ENCODE measurements at places on chromosomes 6 and 20.

- DNase-seq = no peak
Observed at GRCh38 chr6:167855825-167856425, 29.2 kb downstream of the AFDN start.

- no peak for DNase-seq
Observed at GRCh38 chr20:8647961-8648441, 420.9 kb upstream of the PLCB4 start.

DNA sequence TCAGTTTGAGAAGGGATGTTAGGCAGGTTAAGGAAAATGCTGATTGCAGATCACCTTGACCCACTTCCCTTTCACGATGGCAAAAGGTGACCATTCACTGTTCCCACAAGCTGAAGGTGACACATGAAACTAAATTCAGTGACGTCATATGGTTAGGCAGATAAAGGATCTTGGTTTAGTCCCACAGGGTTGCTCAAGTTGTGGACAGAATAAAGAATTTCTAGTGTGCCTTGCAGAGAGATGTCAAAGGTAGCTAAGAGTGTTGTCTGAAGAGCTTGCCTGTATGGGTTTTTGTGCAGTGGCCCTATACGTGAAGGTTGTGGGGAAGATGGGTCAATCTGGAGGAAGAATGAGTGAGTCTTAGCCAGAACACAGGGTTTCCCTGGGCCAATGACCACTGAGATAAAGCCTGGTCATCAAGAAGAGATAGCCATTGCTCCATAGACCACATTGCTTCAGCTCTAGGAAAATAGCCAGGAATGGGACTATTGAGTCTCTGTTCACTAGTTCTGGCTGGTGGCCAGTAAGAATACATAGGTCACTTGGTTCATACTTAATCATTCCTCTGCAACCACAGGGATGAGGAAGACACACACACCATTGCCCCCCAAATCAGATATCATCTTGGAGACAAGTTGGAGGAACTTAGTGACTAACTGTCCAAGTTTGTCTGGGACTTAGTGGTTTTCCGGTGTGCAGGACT, 148.5 kb upstream of the ATXN1 start:
- no peak for DNase-seq

DNA sequence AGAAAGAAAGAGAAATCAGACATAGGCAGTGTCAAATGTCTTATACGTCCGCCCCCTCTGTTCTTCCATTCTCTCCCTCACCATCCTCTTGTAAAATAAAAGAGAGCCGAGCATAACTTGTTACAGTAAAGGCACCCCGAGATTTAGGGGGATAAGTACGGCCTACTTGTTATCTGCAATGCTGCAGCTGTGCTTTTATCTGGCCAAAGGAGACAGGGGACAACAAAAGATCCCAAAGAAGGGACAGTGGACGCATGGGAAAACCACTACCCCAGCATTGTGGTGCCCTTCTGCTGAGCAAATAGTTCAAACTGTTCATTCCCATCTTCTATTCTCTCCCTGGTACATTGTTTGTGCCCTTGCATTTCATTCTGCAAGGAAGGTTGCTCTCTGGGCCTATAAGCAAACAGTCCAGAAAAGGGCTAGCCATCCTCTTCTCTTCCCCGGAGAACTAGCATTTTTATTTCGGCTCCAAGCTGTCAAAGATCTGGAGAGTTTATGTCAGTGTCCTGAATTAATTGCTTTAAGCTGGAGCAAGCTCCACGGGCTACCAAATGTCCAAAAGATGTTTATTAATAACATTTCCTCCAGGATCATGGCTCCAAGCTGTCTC, 22.3 kb downstream of the FOXA2 start:
- DNase-seq = no peak

GRCh38 chr6:2008383-2008976, 236.9 kb downstream of the GMDS start:
- DNase-seq = no peak

DNA sequence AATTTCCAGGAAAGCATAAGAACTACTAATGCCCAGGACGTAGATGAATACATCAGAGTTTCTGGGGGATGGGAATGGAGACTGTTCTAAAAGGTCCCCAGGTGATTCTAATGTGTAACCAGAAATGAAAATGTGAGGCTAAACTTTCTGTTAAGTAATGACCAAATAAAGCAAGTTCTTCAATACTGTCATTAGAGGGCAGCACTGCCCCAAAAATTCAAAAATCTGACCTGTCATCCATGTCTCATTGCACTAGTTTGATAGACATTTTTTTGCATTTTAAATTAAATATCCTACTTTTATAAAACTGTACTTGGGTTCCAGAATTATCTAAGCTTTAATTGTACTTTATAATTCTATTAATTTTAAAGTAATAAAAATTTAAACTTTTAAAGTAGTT, 94.9 kb downstream of the RFX6 start:
- DNase-seq = no peak

DNA sequence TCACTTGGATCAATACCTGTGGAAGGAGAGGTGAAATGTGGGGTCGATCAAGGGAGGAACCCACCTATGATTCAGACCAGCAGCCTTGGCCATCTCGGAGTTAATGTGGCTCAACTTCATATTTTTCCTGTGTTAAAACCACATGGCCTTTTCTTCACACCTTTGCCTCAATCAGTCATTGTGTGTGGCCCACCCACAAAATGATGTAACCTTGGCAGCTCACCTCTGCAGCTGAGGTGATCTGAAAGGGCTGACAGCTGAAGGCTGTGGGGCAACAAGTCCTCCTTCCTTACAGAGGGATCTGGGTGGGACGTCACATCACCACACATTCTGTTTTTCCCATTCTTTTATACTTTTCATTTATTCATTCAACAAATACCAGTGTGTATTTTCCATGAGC, 357.1 kb upstream of the HSF2 start:
- no peak for DNase-seq

DNA sequence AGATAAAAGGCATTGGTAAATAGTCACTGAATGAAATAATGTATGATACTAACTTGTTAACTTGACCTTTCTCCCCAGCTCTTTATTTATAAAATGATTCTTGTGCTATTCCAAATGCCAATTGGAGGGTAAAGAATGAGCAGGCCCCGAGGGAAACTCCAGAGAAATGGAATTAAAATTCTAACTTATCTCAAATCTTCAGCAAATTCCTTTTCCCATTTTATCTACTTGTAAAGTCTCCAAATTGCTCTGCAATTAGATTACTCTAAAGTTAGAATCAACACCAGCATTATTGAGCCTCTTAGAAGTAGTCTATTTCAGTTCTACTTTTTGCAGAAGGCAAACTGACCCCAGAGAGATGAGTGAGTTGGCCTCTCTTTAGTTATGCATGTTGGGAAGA, 165.9 kb upstream of the PREP start:
- DNase-seq = no peak

DNA sequence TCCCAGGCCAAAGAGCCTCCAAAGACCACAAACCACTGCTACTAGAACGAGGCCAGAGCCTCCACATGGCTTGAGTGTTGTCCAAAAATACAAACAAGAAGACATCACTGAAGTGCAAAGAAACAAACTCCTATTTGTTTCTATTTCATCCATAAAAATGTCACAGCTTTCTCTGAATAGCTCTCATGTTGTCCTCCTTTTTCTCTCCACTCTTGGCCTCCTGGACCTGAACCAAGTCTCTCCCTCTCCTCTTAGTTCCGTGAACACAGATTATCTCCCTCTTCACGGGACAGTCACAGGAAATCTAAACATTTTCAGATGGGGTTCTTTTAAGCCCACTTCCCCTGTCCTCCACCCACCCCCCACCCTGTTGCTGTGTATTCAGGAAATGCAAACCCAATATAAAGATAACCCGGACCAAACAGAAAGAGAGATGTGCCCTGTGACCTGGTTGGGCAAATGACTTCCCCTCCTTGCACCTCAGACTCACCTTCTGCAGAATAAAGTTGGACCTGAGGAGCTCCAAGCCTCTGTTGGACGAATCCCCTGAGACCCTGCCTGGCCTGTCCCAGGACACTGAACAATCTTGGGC, 75.8 kb upstream of the MRPS10 start:
- DNase-seq = no peak

GRCh38 chr6:52115891-52116604, 28.6 kb upstream of the PKHD1 start:
- no peak for DNase-seq

GRCh38 chr6:147640606-147641005, 132.1 kb downstream of the SAMD5 start:
- DNase-seq = no peak

GRCh38 chr20:12733811-12734210, 275.0 kb upstream of the SPTLC3 start:
- no peak for DNase-seq

DNA sequence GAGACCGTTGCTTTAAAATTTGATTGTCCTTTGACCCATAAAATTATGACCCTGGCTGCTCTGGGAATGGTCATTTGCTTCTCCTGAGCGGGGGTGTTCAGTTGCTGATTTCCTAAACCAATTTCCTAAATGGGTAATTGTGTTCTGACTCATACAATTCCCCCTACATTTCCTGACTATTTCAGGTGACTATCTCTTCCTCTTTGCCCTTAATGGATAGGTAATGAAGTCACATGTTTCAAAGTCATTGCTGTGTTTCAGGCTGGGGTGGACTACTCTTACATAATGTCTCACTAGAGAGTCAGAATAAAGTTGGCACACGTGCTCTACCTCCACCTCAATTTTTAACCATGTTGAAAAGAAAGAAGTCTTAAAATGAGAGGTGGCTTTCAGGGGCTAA, 109.8 kb downstream of the DOK5 start:
- no peak for DNase-seq

DNA sequence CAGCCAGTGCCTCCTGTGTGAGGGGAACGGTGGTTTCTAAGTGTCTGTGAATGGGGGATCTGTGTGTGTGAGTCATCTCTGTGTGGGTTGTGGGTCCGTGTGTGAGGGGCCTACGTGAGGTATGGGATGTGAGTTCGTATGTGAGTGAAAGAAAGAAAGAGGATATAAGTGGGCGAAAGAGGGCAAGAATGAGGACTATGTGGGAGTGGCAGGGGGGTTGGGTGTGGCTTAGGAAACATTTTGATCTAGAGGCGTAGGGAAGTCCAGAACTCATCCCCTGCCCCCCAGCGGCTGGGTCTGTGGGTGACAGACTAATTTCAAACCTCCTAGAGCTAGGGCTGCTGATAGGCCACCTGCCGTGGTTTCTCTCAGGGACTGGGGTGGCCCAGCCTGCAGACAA, 35.5 kb downstream of the DHX35 start:
- no peak for DNase-seq

DNA sequence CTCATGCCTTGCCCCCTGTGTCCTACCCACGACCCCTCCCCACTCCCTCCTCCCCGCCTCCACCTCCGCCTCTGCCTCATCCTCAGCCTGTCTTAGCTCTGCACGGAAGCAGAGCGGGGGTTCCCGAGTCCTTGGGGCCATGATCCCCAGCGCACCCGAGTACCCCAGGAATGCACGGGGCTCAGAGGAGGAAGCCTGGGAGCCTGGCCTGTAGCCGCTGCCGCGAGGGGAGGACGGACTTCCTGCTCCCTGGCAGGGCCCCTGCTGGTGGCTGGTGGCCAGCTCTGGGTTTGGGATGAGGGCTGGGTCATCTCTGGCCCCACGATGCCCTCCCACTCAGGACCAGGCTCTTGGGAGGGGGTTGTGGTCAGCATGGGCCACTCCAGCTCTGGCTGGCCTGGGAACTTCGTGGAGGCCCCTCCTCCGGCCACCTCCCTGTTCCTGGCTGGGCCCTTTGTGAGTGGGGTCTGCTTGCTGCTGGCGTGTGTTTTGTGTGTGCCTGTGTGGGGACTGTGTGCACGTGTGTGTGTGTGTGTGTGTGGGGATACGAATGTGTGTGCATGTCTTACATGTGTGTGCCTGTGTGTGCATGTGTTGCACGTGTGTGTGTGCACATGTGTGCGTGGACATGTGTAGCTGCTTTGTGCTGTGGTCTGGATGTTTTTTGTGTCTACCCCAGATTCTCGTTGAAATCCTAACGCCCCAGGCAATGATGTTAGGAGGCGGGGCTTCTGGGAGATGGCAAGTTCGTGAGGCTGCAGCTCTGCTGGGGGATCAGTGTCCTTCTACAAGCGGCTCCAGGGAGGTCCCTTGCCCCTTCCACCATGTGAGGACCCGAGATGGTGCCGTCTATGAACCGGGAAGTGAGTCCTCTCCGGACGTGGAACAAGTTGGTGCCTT, 1.3 kb upstream of the RBBP8NL start:
- DNase-seq = no peak

DNA sequence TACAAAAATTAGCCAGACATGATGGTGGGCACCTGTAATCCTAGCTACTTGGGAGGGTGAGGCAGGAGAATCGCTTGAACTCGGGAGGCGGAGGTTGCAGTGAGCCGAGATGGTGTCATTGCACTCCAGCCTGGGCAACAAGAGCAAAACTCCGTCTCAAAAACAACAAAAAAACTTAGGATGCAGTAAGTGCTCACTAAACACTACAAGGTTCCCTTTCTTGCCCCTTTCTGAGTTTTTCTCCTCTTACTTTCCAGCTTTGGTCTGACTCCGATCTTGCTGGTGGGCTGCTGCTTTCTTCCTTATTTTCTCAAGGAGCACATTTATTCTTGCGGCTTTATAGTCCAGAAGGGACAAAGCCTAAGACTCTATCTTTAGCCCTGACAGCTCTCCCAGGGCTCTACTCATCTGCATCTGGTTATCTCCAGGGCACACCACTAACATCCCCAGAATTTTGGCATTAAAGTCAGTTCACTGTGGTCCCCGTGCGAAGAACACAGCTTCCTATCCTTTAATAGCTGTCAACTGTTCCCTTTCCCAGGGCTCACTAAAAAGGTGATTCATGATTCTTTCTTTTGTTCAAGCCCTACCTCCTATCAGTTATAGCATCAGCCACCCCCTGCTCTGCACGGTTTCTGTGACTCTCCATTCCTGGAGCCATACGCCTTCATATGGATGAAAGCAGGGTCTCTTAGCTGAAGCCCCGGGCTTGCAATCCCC, 17.1 kb upstream of the RPN2 start:
- no peak for DNase-seq

DNA sequence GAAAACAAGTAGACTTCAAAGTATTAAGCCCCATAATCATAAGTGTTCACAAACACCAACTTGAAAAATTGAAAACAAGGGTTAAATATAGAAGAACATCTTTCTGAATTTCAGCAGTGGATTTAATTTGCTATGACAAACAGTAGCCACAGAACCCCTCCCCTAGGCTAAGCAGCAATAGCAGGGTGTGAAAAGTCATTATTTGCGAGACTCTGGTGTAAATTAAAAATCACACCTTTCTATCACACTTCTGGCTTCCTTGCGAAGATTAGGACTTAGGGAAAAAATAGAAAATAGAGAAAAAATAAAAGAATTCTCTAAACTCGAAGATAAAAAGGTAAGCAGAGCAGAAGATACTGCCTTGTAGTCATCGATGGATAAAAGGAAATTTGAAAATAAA, 6.1 kb downstream of the SAMD3 start:
- no peak for DNase-seq

DNA sequence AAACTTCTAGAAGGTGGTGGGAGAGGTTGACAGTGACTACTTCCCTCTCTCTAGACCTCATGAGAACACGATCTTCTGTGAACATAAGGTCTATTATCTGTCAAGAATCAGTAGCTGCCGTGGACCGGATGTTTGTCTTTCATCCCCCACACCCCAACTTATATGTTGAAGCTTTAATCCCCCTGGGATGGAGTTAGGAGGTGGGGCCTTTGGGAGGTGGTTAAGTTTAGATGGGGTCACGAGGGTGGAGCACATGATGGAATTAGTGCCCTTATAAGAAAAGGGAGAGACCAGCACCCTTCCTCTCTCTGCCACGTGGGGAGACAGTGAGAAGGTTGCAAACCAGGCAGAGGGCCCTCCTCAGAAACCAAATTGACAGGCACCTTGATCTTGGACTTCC, 409.1 kb downstream of the QKI start:
- no peak for DNase-seq

Data from effector memory CD4-positive, alpha-beta T cell (primary cell).